ENCODE measurements at places on chromosomes 3 and 15. TPM values are rescaled to one million over a fixed set of nuclear protein-coding genes. Genes with fewer than 3 reads are reported as not detected.

Gene GABRB3
- 2.2 TPM for total RNA-seq

Gene PLEKHO2
- 21.8 TPM for total RNA-seq

Gene PLCD1
- total RNA-seq: 20.5 TPM

Gene THPO
- 0.49 TPM for total RNA-seq

Gene CLEC3B
- 10.5 TPM for total RNA-seq

Gene XCR1
- total RNA-seq: not detected

Gene SUSD5
- 2.9 TPM for total RNA-seq

Gene PLXNA1
- 38.4 TPM for total RNA-seq

Gene PSMD6
- total RNA-seq: 67.1 TPM

Gene C3orf49
- total RNA-seq: not detected

Gene PIGBOS1
- 9.5 TPM for total RNA-seq

Gene AP4E1
- 12.2 TPM for total RNA-seq

Gene TRIM71
- total RNA-seq: not detected

Gene MAP6D1
- 6.0 TPM for total RNA-seq

Gene MYO5C
- total RNA-seq: 0.36 TPM

Gene KIF23
- 48.6 TPM for total RNA-seq

Gene MEIS2
- 84.0 TPM for total RNA-seq

Gene MORC1
- total RNA-seq: not detected

Gene GUCA1C
- total RNA-seq: not detected

Gene KLHL40
- not detected for total RNA-seq

Gene ZBTB20
- 35.7 TPM for total RNA-seq

Gene CACNA2D3
- not detected for total RNA-seq

Gene IGF2BP2
- total RNA-seq: 40.1 TPM

Gene LSMEM2
- not detected for total RNA-seq

Gene ABHD17C
- total RNA-seq: 5.6 TPM

Gene ANXA2
- 3,136 TPM for total RNA-seq

Gene ARL14
- not detected for total RNA-seq
